ENCODE measurements at places on chromosomes 12 and 14. TPM values are rescaled to one million over a fixed set of nuclear protein-coding genes. Genes with fewer than 3 reads are reported as not detected.

DNA sequence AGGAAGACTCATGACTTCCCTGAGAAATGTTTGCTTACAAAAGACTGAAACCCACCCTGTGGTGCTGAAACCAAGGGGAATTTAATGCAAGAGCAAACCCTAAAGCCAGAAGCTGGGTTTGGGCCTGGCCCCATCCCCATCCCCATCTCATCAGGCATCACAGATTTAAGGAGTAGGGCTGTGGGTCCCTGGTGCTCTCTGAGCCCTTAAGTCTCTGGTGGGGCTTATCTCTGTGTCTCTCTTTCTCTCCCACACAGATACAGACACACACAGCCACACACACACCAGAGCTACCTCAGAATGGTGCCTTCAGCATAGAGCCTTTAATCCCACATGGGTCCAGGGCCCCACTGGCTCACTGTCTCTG lies 237.1 kb downstream of the SLC41A2 start:
- DNase-seq: no peak

GRCh38 chr12:40735551-40736230 lies 43.5 kb downstream of the CNTN1 start:
- peak; percentile 78 for DNase-seq

GRCh38 chr14:69055999-69056788 lies 77.1 kb upstream of the ACTN1 start:
- DNase-seq: no peak

The KRT85 gene
- total RNA-seq: not detected

- no peak for DNase-seq
These were observed 63.7 kb upstream of the DDX11 start for GRCh38 chr12:31009976-31010375.

DNA sequence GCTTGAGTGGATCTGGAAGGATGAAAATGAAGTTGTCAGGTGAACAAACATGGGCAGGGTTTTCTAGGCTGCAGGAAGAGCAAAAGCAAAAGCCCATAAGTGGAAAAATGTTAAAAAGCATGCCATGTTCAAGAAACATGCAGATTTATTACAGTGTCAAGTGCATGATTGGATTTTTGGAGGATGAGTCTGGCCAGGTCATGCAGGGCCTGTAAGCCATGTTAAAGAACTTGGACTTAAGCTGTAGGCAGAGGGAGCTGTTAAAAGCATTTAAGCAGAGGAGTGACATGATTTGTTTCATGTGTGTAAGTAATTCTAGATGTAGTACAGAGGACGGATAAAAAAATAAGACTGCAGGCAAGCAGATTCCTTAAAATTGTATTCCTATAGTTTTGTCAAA lies 16.3 kb upstream of the SINHCAF start:
- DNase-seq: no peak

The TMEM229B gene
- 62.3 TPM for total RNA-seq
